ENCODE measurements at places on chromosomes 2 and 18.

DNA sequence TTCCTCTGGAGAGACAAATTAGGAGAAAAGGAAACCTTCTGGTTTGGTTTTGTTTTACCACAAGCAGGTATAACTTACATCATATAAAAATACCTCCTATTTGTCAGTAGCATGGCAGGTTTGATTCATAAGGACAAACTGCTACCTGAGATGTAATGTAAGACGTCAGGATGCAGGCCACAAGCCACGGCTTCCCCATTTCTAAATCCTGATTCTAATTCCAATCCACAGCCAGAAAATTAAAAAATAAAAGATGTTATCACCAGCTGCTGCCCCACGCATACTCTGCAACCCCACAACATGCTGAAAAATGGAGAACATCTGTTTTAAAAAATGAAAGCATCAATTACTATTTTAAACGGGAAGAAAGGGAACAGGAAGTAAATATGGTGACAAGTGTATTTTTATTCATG, 197.6 kb downstream of the BCL11A start:
- DNase-seq = no peak

DNA sequence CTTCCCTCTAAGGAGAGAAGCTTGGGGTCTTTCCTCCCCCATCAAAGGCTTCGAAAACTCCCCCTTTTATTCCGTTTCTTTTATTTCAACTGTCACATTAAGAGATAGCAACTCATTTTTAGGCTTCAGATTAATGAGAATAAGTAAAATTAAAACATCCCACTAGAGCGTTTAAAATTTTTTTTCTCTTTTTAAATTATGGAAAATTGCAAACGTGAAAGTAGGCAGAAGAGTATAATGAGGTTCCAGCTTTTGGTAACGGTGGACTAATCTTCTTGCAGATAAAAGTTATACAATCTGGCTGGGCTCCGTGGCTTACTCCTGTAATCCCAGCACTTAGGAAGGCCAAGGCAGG, 21.9 kb upstream of the RMP24 start:
- no peak for DNase-seq

DNA sequence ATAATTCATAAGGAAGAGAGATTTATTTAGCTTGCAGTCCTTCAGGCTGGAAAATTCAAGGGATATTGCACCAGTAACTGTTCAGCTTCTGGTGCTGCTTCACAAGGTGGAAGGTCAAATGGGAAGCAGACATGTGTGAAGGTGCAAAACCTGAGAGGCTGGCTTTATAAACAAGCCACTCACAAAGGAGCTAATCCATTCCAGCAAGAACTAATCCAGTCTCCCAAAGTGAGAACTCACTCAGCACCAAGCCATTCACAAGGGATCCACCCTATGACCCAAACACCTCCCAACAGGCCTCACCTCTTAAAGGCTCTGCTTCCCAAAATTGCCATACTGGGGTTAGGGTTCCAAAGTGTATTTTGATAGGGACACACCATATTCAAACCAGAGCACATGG, 1018.4 kb upstream of the ACVR2A start:
- no peak for DNase-seq

DNA sequence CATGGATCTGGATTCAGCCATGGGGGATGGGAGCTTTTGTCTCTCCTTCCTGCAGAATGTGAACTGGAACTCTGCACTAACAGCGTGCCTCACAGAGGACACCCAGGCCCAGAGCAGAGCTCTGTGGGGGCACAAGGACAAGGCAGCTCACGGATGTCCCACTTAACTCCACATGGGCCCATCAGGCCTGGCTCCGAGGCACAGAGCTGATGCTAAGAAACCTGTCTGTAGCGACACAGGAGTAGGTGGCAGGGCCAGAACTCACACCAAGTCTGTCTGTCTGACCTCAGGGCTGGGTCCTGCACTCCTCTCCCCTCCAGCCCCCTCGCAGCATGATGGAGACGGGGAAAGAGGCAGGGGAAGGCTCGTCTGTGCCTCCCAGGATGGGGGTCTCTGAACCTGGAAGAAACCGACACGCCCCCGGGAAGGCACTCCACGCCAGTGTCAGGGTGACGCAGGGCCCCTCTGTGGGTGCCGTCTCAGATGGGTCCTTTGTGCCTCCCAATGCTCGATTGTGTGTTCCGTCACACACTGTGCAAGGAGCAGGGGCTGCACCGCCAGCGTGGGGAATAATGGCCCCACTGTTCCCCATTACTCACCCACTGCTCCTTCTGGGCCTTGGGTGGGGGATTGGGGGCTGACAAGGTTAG, 36.6 kb downstream of the FAM178B start:
- DNase-seq = no peak

GRCh38 chr2:3073704-3074103, 303.9 kb downstream of the EIPR1 start:
- DNase-seq = no peak
